ENCODE measurements at places on chromosomes 1 and 21. TPM values are rescaled to one million over a fixed set of nuclear protein-coding genes. Genes with fewer than 3 reads are reported as not detected.

MROH7 gene
- 0.57 TPM for total RNA-seq

TPRG1L gene
- 42.6 TPM for total RNA-seq

TRIM67 gene
- 1.3 TPM for total RNA-seq

SYT14 gene
- not detected for total RNA-seq

CFAP74 gene
- total RNA-seq, result 0.16 TPM

PRRX1 gene
- 115 TPM for total RNA-seq

NMNAT2 gene
- 1.0 TPM for total RNA-seq

MATN1 gene
- total RNA-seq, result not detected

SERINC2 gene
- total RNA-seq, result 1.6 TPM

Data from subcutaneous adipose tissue (tissue), 4 donors.